ENCODE measurements at places on chromosomes 5 and 9.

GRCh38 chr9:79432485-79432884, 139.3 kb upstream of the TLE4 start:
- no peak for DNase-seq

- no peak for DNase-seq
Observed at GRCh38 chr5:178580271-178580955, 9.8 kb downstream of the COL23A1 start.

- no peak for DNase-seq
Observed at GRCh38 chr9:103798620-103799019, 295.5 kb upstream of the SMC2 start.

- DNase-seq = peak; percentile 12
Observed at GRCh38 chr5:175840050-175840841, 31.1 kb upstream of the CPLX2 start.

GRCh38 chr9:134346151-134346550, 19.9 kb downstream of the RXRA start:
- DNase-seq = no peak

DNA sequence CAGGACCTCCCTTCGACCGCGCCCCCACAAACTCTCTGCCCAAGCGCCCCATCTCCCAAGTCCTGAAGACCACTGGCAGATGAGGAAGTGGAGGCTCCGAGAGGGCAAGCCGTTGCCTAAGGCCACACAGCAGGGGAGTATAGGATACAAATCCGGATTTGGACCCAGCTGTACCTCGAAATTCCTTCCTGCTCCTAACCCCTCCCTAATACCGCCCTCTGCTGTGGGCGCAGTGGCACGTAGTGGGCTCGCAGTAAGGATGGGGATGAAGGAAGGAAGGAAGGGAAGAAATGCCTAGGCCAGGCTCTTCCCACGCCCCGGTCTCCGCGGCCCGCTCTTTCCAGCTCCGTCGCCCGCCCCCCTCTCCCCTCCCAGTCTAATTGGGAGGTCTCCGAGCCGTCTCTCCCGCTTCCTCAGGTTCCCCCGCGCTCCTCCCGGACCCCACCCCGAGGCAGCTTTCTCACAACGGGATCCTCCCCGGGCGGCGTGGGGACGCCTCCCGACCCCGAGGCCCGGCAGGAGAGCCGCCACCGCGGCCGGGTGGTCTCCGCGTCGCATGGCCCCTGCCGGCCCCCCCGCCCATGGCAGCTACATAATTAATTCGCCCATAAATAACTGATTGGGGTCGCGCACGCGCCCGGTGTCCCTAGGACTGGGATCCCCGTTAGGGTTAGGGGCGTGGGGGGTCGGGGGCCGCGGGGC, 138.9 kb downstream of the C9orf50 start:
- peak; percentile 62 for DNase-seq

GRCh38 chr5:107325866-107326265, 344.9 kb downstream of the EFNA5 start:
- no peak for DNase-seq

DNA sequence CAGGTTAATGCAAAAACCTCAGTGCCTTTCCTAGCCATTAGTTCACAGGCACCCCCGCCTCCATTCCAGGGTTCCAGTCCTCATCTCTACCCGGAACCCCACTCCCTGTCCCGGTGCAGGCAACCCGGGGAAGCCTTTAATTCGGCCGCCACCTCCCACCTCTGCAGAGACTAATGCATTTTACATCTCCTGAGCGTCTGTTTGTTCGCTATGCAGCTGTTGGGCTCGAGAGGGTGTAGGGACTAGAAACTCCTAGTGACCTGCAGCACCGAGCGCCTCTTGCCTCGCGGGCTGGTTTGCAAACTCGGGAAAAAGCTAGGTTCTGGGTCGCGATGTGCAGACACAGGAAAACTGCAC, 3.6 kb downstream of the GDNF start:
- DNase-seq = no peak

DNA sequence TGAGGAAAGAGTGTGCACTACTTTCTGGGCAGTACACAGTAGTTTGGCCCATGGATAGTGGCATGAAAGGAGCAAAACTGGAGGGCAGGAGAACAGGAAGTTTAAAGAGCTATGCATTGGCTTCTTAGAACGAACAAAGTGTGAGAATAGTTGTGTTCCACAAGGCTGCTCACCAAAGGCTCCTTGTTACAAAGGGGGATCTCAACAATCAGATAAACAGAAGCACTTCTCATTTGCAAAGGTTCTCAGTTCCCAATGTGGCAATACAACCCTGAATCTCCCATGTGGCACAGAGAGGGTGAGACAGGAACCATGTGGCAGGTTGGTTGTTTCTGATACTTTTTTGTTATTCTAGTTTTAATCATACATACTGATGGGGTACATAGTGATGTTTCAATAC, 158.4 kb downstream of the CARTPT start:
- DNase-seq = no peak
